ENCODE measurements at places on chromosomes 2 and 18. TPM values are rescaled to one million over a fixed set of nuclear protein-coding genes. Genes with fewer than 3 reads are reported as not detected.

Gene ABHD1
- not detected for total RNA-seq

Gene TUBA4B
- not detected for total RNA-seq

Gene RND3
- 63.7 TPM for total RNA-seq

Gene LIPT1
- 6.1 TPM for total RNA-seq

Gene ARL6IP6
- 22.6 TPM for total RNA-seq

Gene NFU1
- 31.5 TPM for total RNA-seq

Gene BCL11A
- 2.5 TPM for total RNA-seq

Gene ASPRV1
- 0.26 TPM for total RNA-seq

All from epithelial cell of alveolus of lung (primary cell).